ENCODE measurements at places on chromosomes 1 and 21. TPM values are rescaled to one million over a fixed set of nuclear protein-coding genes. Genes with fewer than 3 reads are reported as not detected.

The GPX7 gene
- total RNA-seq, result 21.6 TPM

The KIF21B gene
- total RNA-seq, result 0.31 TPM

The IQGAP3 gene
- 1.5 TPM for total RNA-seq

The DUSP12 gene
- total RNA-seq, result 14.6 TPM

The DLGAP3 gene
- 0.12 TPM for total RNA-seq

The C1orf141 gene
- not detected for total RNA-seq

The NIPAL3 gene
- total RNA-seq, result 18.8 TPM

The IFI16 gene
- total RNA-seq, result 238 TPM

The OR6K3 gene
- total RNA-seq, result not detected

The PERM1 gene
- total RNA-seq, result not detected

The EXO1 gene
- total RNA-seq, result 0.24 TPM

The UBASH3A gene
- total RNA-seq, result not detected

The TNFRSF4 gene
- 5.9 TPM for total RNA-seq

The TMEM222 gene
- total RNA-seq, result 22.9 TPM

The RAB42 gene
- 6.8 TPM for total RNA-seq

The GUCA2B gene
- not detected for total RNA-seq

The SLC19A1 gene
- total RNA-seq, result 4.3 TPM

The ELF3 gene
- total RNA-seq, result not detected

The GPR3 gene
- total RNA-seq, result 0.34 TPM

The OR2T11 gene
- not detected for total RNA-seq

The IVL gene
- total RNA-seq, result not detected

The HOOK1 gene
- total RNA-seq, result not detected

The LCE2C gene
- not detected for total RNA-seq

The EPS8L3 gene
- total RNA-seq, result not detected

The OR2L2 gene
- not detected for total RNA-seq

The SYDE2 gene
- total RNA-seq, result 0.59 TPM

The HMGN1 gene
- 116 TPM for total RNA-seq

The MAN1C1 gene
- 26.1 TPM for total RNA-seq

The LRRC3 gene
- 3.2 TPM for total RNA-seq

All from cardiac ventricle fibroblast (primary cell).